ENCODE measurements at places on chromosomes 1 and 21.

DNA sequence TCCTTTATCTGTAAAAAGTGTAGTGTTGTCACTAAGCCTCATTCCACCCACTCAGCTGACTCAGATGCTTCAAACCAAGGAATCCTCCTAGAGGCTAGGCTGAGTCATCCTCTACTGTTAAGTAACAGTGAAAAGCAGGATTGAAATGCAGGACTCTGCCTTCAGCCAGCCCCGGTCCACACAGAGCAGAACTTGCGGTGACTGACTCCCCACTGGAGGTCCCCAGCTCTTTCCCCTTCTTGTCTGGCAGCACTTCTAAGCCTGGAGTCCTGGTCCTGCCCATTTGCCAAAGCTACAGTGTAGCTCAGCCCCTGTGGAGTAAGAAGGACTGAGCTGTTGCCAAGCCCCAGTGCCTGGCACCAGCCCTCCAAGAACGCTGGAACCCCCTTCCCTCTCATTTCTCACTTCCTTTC is 1.7 kb downstream of the RAB7B start:
- peak; percentile 97 for DNase-seq

DNA sequence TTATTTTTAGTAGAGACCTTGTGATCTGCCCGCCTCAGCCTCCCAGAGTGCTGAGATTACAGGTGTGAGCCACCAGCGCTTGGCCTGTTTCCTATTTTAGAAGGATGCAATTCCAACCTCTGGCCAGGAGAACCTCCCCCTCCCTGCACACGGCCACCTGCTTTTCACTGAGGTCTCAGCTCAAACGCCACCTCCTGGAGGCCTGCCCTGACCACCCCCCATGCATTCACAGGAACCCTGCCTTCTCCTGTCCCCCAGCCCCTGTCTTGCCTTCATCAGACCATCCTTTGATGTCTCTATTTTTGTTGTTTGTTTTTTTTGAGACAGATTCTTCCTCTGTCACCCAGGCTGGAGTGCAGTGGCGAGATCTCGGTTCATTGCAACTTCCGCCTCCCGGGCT is 2.3 kb downstream of the SRM start:
- DNase-seq: no peak

GRCh38 chr1:31259746-31260145 is 20.1 kb upstream of the NKAIN1 start:
- no peak for DNase-seq

- no peak for DNase-seq
Measured at GRCh38 chr1:156948708-156949107, 28.3 kb downstream of the LRRC71 start.

DNA sequence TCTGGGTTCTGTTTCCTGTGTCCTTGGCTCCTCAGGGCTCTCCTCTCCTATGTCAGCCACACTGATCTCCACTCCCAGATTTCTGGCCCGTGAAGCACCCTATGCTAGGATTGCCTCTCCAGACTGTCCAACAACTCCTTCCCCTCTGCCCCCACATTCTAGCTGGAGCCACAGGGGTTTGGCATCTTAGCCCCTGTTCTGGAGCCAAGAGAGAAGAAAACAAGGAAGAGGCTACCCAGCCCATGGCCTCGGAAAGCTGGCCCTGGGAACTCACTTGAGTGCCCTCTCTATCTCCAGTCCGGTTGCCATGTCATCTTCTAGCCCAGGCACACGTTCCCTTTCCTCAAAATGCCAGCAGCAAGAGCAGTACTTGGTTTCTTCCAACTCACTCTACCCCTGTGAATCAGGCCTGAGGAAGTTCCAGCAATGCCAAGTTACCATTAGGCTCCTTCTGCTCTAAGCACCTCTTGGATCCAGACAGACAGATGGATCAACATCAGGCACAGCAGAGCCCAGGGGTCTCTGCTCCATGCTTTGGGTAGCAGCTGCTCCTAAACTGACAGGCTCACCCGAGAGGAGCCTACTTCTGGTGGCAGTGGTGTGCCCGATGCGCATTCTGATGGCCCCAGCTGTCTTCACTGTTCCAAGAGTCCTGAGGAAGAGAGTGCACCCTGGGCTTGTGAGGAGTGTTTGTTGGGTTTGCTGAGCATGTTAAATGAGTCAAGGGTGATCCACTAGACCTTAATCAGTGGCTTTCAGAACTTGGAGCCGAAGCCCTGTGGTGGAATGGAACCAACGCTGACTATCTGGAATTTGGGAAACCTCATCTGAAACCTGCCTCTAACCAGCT is 11.6 kb upstream of the GPR61 start:
- no peak for DNase-seq

DNA sequence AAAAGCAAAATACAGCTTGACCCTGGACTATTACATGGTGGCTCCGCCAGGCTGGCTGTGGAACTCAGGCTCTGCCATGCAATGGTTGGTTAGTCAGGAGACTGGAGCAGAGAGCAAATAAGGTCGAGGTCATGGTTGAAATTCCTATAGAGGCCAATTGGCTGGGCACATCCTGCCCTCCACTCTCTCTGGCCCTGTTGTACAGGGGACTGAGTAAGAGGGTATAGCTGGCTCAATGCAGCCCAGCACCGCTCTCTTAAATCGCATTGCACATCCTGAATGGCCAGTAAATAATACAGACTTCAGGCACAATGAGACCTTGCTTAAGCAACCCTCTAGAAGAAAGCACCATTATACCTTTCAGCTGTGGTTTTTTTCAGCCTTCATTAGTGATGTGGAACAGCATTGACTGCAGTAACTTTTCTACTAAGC is 59.3 kb upstream of the PPP2R5A start:
- DNase-seq: peak; percentile 93

DNA sequence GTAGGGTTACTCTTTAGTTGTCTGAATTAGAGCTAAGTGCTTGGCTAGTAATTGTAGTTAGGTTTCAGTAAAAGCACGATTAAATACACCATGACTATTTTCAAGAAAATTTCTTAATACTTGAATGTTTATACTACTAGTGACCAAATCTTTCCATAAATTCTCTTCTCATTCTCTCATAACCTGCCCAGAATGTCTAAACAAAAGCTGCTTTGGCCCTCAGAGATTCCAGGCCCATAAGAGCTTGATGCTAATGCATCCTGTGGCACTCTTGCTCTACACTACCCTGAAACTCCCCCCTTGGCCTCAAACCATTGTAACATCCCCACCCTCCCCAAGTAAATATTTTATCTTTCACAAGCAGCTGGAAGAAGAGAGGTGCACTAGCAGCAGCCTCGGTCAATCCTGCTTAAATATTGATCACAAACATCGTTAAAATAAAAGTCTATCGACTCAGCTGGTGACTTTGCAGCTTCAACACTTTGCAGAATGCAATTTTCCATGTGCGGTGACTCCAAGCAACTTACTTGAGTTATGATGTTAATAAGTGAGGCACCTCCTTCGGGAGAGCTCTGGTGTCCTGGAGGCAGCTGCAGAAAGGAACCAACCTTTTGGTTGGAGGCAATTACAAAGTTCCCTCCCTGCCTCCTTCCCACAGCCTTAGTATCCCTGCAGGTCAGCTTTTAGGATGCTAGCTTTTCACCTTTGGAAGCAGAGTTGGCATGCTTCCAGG is 315.6 kb upstream of the PLXNA2 start:
- DNase-seq: no peak

- DNase-seq: no peak
Measured at GRCh38 chr1:16208270-16208987, 4.0 kb downstream of the ARHGEF19 start.

DNA sequence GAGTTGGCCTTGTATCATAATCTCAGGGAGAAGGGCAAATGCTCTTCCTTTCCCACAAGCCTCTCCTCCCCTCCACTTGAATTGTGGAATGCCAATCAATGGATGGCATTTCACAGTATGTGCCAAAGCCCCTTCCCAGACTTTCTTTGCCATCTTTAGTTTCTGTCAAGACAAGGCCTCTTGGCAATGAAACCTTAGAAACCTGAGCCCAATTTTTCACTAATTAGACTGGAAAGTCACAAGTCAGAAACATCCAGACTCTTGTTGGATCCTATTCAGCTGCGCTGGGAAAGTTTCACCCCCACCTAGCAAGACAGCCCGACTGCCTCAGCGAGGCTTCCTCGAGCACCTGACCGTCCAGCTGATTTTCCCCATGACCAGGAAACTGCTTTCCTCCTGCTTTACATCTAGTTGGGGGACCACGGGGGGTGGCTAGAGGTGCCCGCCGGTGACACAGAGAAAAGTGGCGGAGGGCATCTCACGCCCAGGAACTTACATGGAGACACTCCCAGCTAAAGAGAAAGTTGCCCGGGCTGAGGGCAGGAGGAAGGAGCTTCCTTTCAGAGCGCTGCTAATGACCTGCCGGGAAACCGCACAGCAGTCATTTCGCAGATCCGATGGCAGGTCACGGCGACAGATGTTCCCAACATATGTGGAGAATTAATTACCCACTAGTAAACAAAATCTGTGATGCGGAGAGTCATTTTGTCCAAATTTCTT is 302.6 kb upstream of the RRP15 start:
- DNase-seq: no peak

DNA sequence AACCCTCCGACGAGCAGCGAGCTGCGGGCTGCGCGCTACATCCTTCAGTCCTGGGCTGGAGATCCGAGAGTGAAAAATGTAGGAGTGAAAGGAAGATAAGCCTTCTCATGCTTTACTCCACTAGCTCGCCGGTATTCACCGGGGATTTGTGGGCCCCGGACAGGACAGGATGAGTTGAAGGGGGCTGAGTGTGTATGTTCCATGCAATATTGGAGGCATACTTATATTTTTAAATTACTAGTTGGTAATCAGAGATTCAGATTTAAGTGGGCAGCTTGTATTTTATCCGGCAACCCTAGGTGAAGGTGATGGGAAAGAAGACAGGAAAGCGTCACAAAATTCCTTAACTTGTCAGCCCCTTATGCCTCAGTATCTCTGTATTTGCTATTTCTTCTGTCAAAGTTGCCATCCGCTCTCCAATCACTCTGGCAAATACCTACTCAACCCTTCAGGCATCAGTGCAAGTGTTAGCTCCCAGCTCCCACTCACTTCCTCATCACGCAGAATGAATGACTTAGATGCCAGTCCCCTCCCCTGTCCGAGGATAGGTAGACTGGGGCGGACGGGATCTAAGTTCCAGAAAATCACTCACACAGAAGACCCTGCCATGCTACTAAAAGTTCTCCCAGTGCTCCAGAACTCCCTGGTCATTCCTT is 503 bp upstream of the PIGM start:
- DNase-seq: peak; percentile 26

DNA sequence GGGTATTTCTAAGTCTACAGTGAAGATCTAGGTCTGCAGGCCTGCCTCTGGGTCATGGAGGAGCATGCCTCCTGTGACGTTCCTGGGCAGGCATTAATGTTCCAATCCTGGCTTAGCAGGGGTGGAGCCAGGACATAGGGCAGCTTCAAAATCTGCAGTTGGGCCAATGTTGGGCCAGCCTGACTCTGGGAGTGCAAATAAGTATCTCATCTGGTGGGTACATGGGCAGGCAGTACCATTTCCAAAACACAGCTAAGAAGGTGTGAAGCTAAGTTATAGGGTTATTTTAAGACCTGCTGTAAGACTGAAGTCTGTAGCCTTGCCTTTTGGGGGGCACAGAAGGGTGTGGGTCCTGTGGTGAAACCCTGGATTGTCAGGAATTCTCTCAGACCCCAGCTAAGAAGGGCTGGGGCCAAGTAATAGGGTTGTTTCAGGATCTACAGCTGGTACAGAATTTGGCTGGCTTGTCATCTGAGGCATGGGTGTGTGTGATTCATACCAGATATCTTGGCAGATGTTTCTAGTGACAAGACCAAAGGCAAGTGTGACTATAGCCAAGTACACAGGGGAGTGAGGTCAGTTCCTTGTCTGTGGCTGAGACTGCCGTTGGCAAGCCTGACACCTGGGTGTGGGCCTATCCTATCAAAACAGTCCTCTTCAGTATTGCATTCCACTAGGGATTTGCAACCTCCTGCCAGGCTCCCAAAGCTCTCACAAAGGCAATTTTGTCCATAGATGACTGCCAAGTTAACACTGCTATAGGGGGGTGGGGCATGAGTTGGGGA is 468.7 kb upstream of the B3GALT2 start:
- DNase-seq: no peak

DNA sequence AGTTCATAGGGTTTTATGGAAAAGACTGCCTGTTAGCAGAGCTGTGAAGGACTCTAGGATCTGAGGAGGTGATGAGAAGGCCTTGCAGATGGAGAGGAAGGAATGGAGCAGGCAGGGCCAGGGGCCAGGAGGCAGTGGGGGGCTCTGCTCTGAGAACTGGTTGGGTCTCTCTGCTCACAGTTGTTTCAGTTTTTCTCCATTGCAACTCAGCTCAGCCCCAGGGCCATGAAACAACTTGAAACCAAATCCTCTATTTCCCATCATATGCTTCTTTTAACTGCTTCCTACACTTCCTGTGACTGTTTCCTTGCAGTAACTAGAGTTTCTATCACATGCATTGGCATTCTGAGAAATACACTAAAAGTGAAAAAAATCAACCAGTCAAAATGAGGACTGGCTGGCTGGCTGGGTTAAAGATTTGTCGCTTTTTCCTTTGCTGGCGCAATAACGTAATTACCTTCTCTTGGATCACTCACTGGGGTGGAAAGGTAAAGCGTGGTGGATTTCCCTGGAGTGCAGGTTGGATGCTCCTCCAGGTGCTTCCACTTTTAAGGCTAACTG is 172.0 kb downstream of the CDC7 start:
- DNase-seq: peak; percentile 31

DNA sequence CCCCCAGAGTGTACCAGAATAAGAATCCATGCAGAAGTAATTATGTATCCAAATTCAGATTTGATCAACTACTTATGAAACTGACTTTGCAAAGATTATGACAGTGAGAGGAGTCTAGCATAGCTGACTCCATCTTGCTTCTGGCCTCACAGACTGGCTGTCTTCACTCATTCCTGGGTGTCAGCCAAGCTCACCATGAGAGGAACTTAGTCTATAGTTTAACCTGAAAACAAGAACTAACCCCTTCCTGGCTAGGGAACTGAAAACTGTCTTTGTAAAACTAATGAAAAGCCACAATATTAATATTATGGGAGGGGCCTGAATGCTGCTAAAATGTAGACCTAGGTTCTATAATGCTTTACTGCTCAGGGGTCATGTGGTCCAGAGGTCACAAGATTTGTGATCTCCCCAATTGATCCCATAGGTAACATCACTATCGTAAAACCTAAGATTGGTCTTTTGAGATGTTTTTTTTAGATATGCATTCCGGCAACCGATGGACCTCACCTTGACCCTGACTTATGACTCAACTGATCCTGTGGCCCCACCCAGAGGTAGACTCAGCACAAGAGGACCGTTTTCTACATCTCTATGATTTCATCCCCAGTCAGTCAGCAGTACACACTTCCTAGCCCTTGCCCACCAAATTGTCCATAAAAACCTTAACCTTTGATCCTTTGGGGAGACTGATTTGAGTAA is 55.2 kb downstream of the ATP1B1 start:
- no peak for DNase-seq

GRCh38 chr1:33220676-33221384 is 35.5 kb upstream of the ZNF362 start:
- no peak for DNase-seq

Measured in renal cortical epithelial cell (primary cell).